Ovary (tissue), 10 donors: ENCODE measurements at places on chromosomes 7 and 10.

DNA sequence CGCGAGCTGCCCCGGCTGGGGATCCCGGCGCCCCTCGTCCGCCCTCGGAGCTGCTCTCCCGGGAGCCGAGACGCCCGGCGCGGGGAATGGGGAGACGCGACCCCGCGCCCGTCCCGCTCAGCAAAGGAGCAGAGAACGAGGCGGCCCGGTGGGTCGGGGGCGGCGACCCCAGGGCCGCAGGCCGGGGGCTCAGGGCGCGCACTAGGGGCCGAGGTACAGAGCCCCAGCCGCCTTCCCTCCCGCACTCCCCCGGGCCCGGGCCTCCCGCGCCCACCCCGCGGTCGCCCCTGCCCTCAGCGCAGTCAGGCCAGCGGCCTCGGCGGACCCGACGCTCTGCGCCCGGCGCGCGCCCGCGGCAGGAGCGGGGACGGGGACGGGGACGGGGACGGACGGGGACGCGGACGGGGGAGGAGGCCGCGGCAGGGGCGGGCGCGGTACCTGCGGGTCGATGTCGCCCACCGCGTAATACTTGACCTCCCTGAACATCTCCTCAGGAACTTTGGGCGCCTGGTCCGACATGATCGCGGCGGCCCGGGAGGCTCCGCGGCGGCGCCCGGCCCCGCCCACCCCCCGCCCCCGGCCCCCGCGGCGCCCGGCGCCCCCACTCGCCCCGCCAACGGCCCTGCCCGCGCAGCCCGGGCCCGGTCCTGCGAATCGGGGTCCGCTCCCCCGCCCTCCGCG lies 373 bp downstream of the PAXIP1 start:
- no peak for DNase-seq

GRCh38 chr10:17003651-17004286 lies 125.8 kb downstream of the CUBN start:
- DNase-seq: no peak

DNA sequence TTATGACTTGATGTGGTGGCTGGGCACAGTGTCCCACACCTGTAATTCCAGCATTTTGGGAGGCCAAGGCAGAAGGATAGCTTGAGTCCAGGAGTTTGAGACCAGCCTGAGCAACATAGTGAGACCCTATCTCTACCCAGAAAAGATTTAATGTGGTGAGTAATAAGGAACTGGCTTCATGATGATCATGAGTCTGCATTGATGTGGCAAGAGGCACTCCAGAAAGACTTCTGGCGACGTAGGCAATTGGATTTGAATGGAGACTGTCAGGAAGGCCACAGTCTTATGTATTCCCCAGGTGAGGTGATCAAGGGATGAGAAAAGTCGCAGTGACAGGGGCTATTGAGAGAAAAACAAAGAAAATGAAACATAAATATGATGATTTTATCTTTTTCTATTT lies 138.0 kb downstream of the CACNB2 start:
- DNase-seq: no peak

DNA sequence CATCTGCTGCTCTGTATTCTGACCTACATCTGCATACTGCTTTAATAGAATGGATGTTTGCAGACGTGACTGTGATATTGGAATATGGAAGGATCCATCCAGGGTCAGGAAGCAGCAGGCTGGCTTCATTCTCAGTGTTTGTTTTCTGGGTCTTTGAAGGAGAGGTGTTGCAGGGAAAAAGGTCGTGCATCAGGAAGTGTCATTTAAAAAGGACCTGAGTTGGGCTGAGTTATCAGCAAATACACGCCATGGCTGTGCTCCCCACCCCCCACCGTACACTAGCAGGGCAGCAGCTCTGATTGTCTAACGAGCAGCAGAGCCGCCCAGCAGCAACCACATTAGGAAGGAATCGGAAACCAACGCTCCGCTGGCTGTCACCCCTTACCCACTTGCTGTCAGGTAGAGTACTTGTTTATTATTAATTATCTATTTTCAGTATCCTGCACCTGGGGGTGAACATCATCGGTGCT lies 63.1 kb upstream of the STEAP1B start:
- DNase-seq: no peak

- no peak for DNase-seq
Observed at GRCh38 chr7:44958645-44959344, 20.0 kb downstream of the MYO1G start.

- DNase-seq: no peak
Observed at GRCh38 chr10:11603741-11604140, 7.7 kb downstream of the USP6NL start.

DNA sequence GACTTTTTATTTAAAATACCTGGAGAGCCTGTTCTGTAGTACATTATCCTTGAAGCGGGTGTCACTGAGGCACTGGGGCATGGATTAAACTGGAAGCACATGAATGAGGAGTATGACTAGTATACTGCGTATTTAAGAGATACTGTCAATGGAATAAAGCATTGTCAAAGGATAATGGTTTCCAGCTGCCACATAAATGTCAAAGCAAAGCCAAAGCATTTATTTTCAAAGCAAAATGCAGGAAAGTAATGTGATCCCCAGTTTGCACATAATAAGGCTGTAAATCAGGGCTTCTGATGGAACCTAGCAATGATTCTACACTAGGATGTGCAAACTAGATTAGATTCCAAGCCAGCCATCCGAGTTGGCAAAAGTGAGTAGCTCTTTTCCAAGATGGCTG lies 240.1 kb downstream of the POU6F2 start:
- no peak for DNase-seq

- no peak for DNase-seq
Observed at GRCh38 chr10:46787321-46787615, 124.0 kb upstream of the PTPN20 start.

GRCh38 chr10:2964632-2965296 lies 102.6 kb upstream of the PFKP start:
- no peak for DNase-seq

GRCh38 chr7:24914465-24914859 lies 65.5 kb downstream of the OSBPL3 start:
- DNase-seq: no peak
